Esophagus squamous epithelium (tissue), 5 donors: ENCODE measurements at places on chromosomes 12 and 14.

DNA sequence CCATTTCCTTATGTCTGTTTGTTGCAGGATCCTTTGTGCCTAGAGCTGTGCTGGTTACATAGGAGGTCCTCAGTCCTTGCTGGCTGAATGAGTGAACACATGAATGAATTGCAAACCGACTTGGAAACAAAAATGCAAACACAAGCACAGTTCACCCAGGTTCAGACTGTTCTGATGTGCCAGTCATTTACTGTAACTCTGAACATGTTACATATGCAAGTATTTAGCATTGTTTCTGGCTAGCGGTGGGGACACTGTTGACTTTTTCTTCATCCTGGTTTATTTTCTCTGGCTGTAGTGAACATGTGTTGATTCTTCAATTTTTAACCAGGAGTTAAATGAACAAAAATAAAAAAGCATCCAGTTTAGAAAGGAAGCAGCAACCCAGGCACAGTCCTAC, 33.4 kb downstream of the TSPAN9 start:
- no peak for DNase-seq

DNA sequence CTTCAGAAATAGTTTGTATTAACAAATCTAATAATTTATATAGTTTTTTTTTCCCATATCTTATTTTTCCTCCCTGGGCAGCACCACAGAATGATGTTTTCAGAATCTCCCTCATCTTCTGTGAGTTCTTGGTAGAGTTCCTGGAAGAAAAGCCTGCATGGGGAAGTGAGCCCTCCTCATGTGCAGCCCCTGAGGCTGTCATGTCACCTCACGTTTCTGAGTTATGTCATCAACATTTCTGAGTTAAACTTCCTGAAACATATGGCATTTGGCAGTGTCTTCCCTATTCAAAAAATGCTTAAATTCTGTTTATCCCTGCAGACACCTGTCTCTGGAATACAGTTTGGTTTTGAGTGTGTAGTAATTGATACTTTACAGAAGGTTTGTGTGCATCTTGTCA, 979.0 kb downstream of the TMEM121 start:
- no peak for DNase-seq

- no peak for DNase-seq
Observed at GRCh38 chr12:8590842-8591545, 21.7 kb downstream of the AICDA start.

DNA sequence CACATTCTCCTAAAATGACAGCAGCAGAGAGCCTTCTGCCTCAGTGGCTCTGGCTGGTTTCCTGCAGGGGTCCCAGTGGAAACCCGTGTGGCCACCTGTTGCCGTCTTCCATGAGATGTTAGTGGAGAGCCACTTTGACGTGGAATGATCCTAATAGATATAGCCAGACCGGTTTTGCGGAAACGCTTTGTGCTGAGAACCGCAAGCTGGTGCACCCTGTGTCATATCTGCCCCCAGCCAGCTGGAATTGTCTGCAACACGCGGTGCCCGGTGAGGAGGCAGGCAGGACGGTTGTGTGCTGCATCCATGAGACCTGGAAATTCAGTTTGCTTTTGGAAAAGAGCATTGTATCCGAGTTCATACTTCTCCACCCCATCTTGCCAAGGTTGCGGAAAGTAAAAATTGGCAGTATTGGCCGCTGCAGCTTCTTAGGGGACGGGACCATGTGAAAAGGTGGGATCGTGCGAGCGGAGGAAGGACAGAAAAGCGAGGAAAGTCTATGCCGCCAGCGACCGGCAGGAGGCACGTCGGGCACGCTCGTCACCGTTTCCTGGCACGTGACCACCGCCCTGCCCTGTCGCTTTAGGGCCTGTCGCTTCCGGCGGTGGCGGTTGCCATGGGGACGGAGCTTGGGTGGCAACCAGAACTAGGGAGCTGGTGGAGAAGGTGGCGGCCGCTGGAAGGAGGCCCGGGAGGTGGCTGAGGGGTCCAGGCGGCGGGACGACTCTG, at the start of gene CFAP251:
CFAP251 (plus strand) TSS at position 643 of the 729 bp plus-strand sequence. CDS start 2,714 bp downstream, outside the sequence.
- peak; percentile 73 for DNase-seq

DNA sequence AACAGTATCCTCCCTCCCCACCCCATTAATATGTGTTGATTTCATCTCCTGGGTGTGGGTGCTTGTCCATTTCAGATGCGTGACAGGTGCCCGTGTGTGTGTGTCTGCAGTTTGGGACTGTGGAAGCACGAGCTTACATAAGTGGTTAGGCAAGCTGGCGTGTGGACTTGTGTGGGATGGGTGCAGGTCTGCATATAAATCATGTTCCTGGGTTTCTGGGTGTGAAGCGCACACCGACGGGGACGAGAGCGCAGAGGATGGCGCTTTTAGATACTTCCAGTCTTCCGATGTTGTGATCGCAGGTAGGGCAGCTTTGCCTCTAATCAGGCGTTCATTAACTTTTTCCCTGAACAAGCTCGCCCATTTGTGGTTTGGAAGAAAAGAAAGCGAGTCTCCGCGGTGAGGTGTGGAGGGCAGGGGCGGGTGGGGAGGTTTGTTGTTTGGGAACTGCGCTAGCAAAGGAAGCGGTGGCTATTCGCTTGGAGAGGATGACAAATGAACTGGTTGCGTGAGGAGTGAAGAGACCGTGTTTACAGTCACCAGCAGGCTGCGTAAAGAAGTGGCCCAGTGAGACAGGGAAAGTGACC, 865 bp downstream of the RGS6 start:
- no peak for DNase-seq

GRCh38 chr12:118749646-118750045, 231.7 kb upstream of the SRRM4 start:
- DNase-seq = no peak

DNA sequence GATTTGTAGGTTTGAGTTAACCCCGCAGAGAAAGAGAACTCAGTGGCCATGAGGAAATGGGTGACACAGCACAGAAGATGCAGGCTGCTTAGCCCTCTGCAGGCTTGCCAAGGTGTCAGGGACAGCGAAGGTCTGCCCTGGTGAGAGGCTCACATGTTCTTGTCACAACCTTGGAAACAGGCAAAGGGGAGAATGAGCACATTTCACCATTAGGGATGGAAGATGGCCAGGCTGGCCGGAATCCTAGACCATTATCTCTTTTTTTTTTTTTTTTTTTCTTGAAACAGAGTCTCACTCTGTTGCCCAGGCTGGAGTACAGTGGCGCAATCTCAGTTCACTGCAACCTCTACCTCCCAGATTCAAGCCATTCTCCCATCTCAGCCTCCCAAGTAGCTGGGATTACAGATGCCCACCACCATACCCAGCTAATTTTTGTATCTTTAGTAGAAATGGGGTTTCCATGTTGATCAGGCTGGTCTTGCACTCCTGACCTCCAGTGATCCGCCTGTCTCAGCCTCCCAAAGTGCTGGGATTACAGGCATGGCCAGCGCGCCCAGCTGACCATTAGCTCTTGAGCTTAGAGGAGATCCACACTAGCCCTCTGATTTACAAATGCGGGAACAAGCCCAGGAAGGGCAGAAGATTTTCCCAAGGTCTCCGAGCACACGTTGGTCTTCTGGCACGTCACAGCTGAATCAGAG, 34.6 kb downstream of the LTBP2 start:
- DNase-seq = no peak

GRCh38 chr14:85415015-85415712, 114.8 kb upstream of the FLRT2 start:
- DNase-seq = no peak

- no peak for DNase-seq
Observed at GRCh38 chr12:104567832-104568486, 111.2 kb downstream of the CHST11 start.
